ENCODE measurements at places on chromosomes 1 and 21. TPM values are rescaled to one million over a fixed set of nuclear protein-coding genes. Genes with fewer than 3 reads are reported as not detected.

HES2 gene
- 18.8 TPM for total RNA-seq

GCSAML gene
- total RNA-seq, result not detected

RNU1-2 gene
- under 0.01 TPM for total RNA-seq

DUSP12 gene
- 38.8 TPM for total RNA-seq

All from pulmonary artery endothelial cell (primary cell).